Uterine smooth muscle cell (primary cell): ENCODE measurements at places on chromosomes 2 and 18. TPM values are rescaled to one million over a fixed set of nuclear protein-coding genes. Genes with fewer than 3 reads are reported as not detected.

Gene TUBB8B
- not detected in 2 replicates for total RNA-seq

Gene SCYGR7
- total RNA-seq = not detected in 2 replicates

Gene EGR4
- total RNA-seq = not detected in 2 replicates

Gene KANSL1L
- total RNA-seq = 15.5 and 23.4 TPM in 2 replicates

Gene CGREF1
- 1.4 and 6.2 TPM in 2 replicates for total RNA-seq

Gene KLHL29
- 3.8 and 5.5 TPM in 2 replicates for total RNA-seq

Gene NR4A2
- 0.11 and 0.25 TPM in 2 replicates for total RNA-seq

Gene GPR45
- not detected in 2 replicates for total RNA-seq

Gene PAX8
- 0.12 and 0.89 TPM in 2 replicates for total RNA-seq

Gene ANKRD30BL
- total RNA-seq = not detected in 2 replicates

Gene OTOS
- not detected in 2 replicates for total RNA-seq

Gene POTEJ
- not detected in 2 replicates for total RNA-seq

Gene MTIF2
- 43.2 and 53.2 TPM in 2 replicates for total RNA-seq

Gene HOXD10
- total RNA-seq = 2.3 and 4.0 TPM in 2 replicates

Gene CCDC85A
- 2.4 and 4.6 TPM in 2 replicates for total RNA-seq

Gene APCDD1
- not detected in 2 replicates for total RNA-seq

Gene EML6
- 0.62 and 1.1 TPM in 2 replicates for total RNA-seq

Gene DLX2
- total RNA-seq = under 0.01 TPM in 1 of 2 replicates, not detected in the other

Gene SERPINB3
- total RNA-seq = not detected in 2 replicates

Gene CDKL4
- 0.75 and 0.77 TPM in 2 replicates for total RNA-seq

Gene GALR1
- total RNA-seq = under 0.01 TPM in 1 of 2 replicates, not detected in the other

Gene AFF3
- total RNA-seq = 2.1 and 3.1 TPM in 2 replicates

Gene PTPN18
- total RNA-seq = 11.0 and 16.0 TPM in 2 replicates
